Stimulated activated CD8-positive, alpha-beta memory T cell treated with anti-CD3 and anti-CD28 coated beads, Interleukin-4, amount 100 ng/mL, for 4 hours (primary cell): ENCODE measurements at places on chromosomes 16 and 17.

DNA sequence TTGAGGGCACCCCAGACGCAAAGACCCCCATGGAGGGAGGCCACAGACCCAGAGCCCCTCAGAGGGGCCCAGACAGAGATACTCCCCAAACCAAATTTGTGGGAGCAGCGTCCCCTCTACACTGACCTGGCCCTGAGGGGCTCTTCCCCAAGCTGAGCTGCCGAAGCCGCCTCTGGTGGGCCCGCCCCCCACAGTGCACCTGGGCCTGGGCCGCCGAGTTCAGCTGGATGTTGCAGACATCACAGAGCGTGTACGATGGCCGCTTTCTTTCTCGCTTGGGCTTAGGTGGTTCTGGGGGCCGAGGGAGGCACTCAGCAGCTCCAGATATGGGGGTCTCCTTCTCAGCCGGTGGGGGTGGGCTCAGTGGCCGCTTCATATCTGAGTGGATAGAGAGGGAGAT, 12.3 kb upstream of the C17orf113 start:
- no peak for DNase-seq

GRCh38 chr17:4043862-4044261, 79.6 kb upstream of the ATP2A3 start:
- DNase-seq, result peak; percentile 11

- no peak for DNase-seq
These were observed 110.3 kb downstream of the C17orf67 start for GRCh38 chr17:56723421-56723820.

DNA sequence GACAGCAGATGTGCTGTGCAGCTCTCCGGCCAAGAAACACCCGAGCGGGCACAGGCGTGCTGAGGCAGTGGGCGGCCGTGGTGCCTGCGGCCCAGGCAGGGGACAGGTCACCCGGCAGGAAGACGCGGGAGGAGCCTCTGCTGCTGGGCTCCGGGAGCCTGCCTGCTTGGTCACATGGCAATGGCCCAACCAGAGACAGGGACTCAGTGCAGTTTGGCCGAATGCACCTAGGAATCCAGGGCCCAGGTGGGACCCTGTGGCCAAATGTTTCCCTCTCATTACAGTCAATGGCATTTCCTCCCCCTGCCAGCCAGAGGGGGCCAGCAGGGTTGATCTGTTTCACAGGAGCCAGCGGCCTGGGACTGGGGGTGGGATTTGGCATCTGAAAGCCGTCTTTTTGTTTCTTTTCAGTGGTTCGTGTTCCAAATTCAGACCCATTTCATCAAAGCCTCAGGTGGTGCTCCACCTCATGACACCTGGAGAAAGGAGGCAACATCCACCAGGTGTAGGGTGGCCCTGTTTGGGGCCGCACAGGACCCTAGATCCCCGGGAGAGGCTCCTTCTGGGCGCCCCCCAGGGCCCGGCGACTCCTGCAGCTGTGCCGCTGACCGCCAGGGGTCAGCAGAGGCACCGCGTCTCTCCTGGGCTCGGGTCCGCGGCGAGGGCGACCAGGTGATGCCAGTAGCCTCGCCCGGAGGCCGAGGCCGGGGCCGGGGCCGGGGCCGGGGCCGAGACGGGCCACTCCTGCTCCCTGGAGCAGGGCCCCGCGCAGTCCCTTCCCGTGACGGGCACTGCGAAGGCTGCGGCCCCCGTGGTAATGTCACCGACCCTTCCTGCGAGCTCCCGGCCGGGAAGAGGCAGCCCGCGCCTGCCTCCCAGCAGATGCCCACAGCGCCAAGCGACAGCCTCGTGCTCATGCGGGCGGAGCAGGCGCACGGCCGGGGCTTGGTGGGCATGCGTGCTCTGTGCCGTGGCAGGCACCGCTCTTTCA, 118.5 kb downstream of the C16orf78 start:
- no peak for DNase-seq

- no peak for DNase-seq
These were observed 58.5 kb downstream of the NLK start for GRCh38 chr17:28100936-28101335.

GRCh38 chr16:57609541-57610401, 18.7 kb upstream of the ADGRG1 start:
- no peak for DNase-seq

GRCh38 chr17:40588552-40588951, 23.3 kb upstream of the CCR7 start:
- no peak for DNase-seq

DNA sequence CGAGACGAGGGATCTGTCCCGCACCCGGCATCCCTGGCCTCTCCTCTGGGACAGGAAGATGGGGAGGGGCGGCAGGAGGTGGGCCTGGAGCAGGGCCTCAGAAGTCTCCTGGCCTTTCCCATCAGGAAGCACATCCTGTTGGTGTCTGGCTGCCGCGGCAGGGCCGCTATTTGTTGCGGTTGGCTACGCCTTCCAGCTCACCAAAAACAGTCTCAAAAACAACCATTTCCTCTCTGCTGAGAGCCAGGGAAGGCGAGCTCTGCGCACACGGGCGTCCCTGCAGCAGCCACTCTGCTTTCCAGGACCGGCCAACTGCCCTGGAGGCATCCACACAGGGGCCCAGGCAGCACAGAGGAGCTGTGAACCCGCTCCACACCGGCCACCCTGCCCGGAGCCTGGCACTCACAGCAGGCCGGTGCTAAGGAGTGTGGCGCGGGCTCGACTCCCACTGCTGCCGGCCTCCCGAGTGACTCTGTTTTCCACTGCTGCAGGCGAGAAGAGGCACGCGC, at the start of gene TMEM204:
TMEM204 (plus strand) TSS at position 224 of the 509 bp plus-strand sequence. CDS start 610 bp downstream, outside the sequence.
- no peak for DNase-seq

GRCh38 chr17:68624381-68624780, 23.2 kb upstream of the FAM20A start:
- DNase-seq, result no peak
